Lower leg skin (tissue), 4 donors: ENCODE measurements at places on chromosomes 5 and 9. TPM values are rescaled to one million over a fixed set of nuclear protein-coding genes. Genes with fewer than 3 reads are reported as not detected.

DNA sequence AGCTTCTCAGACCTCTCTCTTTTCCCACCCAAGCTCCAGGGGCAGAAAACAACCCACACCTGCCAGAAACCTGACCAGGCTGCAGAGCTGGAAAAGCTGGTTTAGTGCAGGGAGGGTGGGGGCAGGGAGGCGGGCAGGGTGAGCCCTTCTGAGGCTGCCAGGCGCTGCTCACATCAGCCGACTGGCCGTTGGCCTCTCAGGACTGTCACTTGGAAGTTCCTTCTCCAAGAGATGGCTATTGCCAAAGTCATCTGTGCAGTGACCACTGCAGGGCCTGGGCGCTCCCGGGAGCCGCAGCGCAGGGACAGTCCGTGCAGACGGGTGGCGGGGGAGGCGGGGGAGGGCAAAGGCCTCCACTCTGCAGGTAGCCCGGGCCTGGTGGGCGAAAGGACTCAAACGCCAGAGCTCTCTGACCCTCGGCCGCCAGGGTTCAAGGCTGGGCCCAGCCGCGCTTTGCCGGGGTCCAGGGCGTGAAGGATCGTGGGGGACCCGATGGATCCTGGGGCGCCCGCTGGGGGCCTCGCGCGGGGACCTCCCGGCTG is 205.0 kb upstream of the IER5L start:
- DNase-seq: no peak

DNA sequence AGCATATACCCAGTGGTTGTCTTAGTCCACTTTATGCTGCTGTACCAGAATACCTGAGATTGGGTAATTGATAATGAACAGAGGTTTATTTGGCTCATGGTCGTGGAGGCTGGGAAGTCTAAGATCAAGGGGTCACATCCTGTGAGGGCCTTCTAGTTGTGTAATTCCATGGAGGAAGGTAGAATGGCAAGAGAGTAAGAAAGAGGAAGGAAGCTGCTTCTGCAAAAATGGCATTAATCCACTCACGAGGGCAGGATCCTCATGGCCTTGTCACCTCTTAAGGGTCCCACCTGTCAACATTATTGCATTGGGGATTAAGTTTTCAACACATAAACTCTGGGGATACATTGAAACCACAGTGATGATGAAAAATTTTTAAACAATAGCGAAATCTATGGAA is 17.0 kb downstream of the BTNL8 start:
- DNase-seq: no peak

DNA sequence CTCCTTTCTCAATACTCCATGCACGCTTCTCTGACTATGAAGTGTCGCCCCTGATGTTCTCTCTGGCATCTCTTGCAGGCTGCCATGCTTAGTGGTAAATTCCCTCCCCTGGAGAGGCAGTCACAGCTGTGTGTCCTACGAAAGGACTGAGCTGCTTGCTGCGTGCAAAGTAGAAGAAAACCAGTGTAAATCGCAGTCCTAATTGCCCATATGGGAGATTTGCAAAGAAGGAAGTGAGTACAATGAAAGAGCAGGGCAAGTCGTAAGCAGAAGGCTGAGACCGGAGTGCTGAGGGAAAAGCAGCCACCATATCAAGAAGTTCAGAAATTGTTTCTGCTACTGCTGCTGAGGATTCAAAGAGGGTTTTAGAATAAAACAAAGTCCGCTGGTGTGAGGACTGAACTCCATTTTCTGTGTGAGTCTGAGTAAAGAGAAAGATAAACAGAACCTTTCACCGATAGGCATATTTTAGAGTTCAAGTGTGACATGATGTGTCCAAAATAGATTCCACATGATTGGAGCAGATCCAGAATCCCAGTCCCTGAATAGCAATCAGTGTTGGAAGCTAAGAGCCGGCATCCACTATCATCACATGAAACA is 507.8 kb upstream of the MPDZ start:
- DNase-seq: peak; percentile 24

- DNase-seq: no peak
These were observed 19.2 kb upstream of the FYB1 start for GRCh38 chr5:39238366-39239105.

- DNase-seq: no peak
These were observed 62.3 kb downstream of the GCNT1 start for GRCh38 chr9:76521244-76521681.

- peak; percentile 48 for DNase-seq
These were observed 4.0 kb downstream of the TENT4A start for GRCh38 chr5:6717247-6717646.

DNA sequence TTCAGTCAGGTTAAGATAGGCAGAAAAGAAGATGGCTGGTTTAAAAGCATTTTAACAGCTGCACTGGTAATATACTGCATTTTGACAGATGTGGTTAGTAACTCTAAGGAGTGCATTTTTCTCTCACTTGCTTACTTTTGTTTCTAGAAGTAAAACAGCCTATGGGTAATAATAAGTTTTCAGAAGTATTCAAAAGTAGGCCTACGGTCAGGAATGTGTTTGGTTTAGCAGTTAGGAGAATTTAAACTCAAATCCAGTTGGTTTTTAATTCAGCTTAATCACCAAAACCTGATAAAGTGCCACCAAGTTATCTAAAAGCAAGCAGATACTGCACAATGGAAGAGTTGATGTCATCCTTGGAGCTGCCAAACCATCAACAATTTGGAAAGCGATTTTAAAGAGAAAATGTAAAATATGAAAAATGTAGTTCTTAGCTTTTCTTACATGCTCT is 160.3 kb downstream of the ARSB start:
- no peak for DNase-seq

DNA sequence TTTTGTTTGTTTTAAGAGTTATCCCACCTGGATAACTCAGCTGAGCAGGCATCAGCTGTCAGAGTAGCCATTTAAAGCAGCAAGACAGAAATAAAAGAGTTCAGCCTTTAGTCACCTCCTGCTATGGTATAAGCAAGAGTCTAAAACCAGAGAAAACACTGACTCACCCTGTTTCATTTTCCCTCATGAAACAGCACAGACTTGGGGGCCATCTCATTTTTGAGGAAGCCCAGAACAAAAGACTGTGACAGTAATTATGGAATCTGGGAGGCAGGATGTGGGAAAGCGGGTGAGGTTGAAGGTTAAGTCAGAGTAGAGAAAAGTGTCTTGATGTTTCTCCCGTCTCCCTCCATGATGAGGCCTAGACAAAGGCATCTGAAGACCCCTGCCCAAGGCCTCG is 90.2 kb upstream of the FAM174A start:
- DNase-seq: no peak

DNA sequence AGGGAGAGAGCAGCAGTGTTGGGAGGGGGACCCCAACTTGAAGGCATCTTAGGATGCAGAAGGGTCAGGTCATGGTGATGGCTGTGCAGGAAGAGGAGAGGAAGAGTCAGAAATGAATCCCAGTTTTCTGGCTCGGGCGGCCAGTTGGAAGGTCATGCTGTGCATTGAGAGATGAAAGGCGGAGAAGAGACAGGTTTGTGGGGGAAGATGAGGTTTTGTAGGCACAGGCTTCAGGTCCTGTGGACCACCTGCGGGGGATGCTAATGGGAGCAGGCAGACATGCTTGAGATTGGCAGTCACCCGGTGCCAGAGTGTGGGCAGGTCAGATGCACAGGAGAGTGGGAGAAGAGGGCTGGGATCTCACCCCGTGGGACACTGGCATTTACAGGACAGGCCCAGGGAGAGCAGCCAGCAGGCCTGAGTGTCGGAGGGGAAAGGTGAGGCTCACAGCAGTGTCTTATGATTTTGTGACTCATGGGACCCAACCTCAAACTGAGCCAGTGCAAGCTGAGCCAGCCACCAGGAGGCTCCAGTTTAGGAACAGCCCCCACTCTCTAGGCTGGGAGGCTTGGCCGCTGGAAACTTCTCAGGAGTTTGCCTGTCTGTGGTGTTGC is 17.5 kb downstream of the STXBP1 start:
- DNase-seq: no peak

DNA sequence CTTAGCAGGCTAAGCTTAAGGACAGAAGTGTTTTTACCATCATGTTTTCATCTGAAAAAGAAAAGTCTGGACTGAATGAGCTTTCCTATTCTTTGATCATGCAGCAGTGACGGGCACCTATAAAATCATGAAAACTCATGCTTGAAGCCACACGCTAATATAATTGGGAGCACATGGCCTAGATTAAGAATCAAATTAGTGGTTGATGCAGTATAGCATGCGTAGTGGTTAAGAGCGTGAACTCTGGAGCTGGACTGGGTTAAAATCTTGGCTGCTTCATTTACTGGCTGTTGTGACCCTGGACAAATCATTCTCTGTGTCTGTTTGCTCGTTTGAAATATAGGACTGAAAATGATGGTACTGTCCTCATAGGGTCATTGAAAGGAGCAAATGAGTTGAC is 49.9 kb upstream of the IL13 start:
- DNase-seq: no peak

DNA sequence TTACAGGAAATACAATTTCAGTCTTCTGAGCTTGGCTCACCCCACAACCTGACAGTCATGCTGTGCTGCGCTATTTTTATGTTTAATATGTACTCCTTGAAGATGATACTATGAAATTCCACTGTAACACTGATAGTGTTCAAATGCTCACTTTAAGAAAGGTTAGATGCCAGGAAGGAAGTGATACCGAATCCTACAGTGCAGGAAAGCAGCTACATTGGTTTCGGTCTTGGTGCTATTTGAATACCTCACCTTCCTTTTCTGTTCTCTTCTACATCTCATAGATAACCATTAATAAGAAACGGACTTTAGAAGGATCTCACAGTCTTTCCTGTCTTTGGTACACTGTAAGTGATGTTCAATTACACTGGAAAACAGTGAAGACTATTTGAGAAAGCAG is 117.6 kb downstream of the SEMA5A start:
- DNase-seq: no peak

DNA sequence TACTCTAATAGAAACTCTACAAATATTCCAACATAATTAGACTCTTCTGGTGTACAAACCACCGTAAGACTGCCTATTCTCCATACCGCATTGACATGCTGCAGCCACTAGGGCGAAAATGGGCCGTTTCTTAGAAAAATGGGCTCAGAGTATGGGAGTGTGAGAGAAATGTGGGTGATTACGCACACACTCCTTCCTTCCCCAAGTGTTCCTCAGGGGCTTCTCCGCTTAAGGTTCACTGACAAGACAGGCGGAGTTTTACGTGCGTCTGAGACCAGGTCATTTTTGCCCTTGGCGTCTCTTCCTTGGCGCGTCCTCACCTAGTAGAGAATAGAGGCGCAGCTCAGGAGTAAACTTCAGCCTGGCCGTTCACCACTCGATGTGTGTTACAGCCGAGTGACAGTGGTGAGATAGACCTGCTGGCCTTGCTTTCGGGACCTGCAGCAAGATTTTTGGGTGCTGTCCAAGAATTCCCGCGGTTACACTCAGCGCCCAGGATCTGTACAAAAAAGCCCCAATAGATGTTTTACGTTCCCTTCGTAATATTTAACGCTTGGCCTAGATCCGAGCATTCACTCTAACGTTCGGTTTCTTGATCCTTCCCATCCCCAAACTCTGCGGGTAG is 1.8 kb upstream of the NTRK2 start:
- peak; percentile 30 for DNase-seq

GRCh38 chr9:33943389-33943788 is 105.3 kb downstream of the UBAP2 start:
- no peak for DNase-seq

- DNase-seq: no peak
These were observed 925.3 kb upstream of the CDH10 start for GRCh38 chr5:25570067-25570583.

GRCh38 chr5:88792144-88792840 is 90.7 kb downstream of the MEF2C start:
- DNase-seq: no peak

The PCDHGC5 gene
- total RNA-seq: 1.7 TPM

The ANKRD31 gene
- total RNA-seq: 0.13 TPM

The C9 gene
- not detected for total RNA-seq
